Kidney epithelial cell (primary cell): ENCODE measurements at places on chromosomes 7 and 10.

DNA sequence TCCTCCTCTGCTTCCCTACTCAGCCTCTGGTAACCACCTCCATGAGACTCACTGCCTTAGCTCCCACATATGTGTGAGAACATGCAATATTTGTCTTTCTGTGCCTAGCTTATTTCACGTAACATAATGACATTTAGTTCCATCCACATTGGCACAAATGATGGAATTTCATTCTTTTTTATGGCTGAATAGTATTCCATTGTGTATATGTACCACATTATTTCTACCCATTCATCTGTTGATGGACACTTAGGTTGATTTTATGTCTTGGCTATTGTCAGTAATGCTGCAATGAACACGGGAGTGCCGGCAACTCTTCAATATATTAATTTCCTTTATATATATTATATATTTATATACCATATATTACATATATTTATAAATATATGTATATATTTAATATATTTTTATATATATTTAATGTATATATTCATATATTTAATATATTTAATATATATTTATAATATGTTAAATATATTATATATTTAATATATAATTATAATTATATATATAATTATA lies 1046.9 kb downstream of the DNAJB9 start:
- no peak for DNase-seq

DNA sequence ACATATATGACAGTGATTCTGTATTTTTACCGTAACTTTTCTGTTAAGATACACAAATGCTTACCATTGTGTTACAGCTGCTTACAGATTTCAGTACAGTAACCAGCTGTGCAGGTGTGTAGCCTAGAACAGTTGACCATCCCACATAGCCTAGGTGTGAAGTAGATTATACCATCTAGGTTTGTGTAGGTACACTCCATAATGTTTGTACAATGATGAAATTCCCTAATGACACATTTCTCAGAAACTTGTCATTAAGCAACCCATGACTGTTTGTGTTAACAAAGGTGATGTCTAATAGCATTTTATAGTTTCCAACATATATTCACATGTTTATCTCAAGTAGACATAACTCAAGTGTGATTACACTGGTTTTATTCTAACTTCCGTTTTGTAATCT lies 218.5 kb downstream of the PLXDC2 start:
- no peak for DNase-seq

DNA sequence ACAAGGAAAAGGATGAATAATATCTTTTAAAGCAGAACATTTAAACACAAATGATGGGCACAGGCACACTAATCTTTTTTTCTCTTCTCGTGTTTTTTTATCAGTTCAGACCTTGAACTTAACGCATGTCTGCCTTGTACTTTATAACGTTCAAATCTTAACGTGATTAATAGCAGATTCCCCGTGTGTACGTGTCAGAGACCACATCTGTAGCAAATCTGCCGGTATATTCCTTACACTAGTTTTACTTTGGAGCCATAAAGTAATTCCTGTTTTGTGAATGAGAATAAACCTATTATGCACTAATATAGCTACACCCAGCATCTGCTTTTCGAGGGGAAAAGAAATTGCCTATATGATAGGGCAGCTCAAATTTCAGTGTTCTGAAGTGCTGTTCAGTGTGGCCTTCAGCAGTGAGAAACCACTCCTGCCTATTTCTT lies 166.0 kb upstream of the TCF7L2 start:
- no peak for DNase-seq

GRCh38 chr7:90210981-90211380 lies 559 bp upstream of the STEAP2 start:
- no peak for DNase-seq

GRCh38 chr7:88214456-88214855 lies 5.4 kb downstream of the SRI start:
- no peak for DNase-seq

GRCh38 chr7:37284805-37285231 lies 163.8 kb downstream of the ELMO1 start:
- DNase-seq, result no peak

GRCh38 chr10:86311906-86312305 lies 54.7 kb downstream of the GRID1 start:
- DNase-seq, result no peak

DNA sequence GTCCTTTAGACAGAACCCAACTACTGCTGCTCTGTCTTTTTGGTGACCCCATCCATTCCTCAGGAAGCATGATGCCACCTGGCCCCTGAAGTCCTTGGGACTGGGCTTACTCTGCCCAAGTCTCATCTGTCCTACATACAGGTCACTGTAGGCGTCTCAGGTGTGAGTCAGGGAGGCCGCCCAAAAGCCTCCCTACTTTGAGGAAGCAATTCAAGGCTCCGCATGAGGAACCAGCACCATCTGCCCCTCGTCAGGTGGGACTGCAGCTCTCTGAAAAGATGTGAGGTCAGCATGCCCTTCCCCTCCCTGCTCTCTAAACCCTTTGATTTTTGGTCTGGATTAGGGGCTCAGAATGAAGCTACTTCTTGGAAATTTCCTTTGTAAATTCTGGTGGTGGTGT lies 354.8 kb downstream of the CXCL12 start:
- DNase-seq, result no peak

DNA sequence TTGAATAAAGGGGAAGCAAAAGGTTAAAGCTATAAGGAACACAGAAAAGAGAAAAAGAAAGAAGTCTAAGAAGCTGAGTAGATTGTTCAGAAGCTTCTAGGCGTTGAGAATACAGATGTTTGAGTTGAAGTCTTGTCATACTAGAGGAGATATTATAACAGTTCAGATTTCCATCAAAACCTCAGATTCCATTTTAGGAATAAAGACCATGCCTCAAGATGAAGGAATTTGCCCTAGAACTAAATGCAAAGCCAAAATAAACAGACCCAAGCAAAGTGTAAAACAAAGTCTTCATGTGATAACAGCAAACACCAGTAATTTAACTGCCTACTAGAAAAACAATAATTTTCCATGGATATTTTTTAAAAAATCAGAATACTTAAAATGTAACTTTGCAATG lies 476.5 kb upstream of the POT1 start:
- DNase-seq, result no peak

DNA sequence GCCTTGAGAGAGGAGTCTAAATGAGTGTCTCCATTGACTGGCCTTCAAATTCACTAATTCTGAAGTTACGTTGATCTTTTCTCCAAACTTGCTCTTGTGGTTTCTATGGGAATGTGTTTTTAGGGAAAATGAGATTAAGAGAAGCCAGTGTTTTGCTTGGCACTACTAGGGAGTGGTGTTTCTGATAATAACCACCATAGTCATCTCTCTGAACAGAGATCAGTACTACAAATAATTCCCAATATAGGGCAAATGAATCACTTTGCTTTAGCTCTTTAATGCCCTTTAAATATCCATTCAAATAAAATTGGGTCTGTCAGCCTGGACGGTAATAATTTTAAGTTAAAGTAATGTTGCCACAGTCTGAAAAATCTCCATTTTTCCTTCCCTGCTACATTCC lies 90.8 kb downstream of the NRF1 start:
- no peak for DNase-seq

DNA sequence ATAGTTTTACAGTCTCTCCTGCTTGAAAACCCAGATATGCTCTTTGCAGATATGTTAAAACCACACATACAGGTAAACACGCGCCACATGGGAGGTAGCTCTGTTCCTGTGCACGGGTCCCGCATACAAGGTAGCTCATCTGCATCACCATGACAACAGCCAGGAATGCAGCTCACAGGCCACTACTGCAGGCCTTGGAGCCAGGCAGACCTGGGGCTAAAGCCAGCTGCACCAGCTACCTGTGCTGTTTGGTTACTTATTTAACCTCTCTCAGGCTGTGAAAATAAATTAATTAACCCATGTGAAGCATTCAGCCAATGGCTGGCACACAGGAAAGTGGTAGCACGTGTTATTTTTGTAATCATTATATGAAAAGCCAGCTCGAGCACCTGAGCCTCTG lies 428.3 kb downstream of the TNS3 start:
- no peak for DNase-seq

- no peak for DNase-seq
These were observed 43.3 kb downstream of the LYZL1 start for GRCh38 chr10:29332061-29332760.

GRCh38 chr10:38070501-38070900 lies 23.6 kb upstream of the ZNF37A start:
- DNase-seq, result no peak

GRCh38 chr10:11794566-11794965 lies 28.6 kb upstream of the PROSER2 start:
- DNase-seq, result peak; percentile 42

- no peak for DNase-seq
These were observed 43.0 kb upstream of the RPA3 start for GRCh38 chr7:7761340-7761973.
